ENCODE measurements at places on chromosomes 16 and 17.

- DNase-seq, result no peak
Observed at GRCh38 chr17:77456951-77457548, 316.3 kb downstream of the SEC14L1 start.

GRCh38 chr17:45123930-45124796, 8.2 kb downstream of the PLCD3 start:
- DNase-seq, result peak; percentile 86

- peak; percentile 68 for DNase-seq
Observed at GRCh38 chr17:1493291-1493980, 950 bp upstream of the MYO1C start.

DNA sequence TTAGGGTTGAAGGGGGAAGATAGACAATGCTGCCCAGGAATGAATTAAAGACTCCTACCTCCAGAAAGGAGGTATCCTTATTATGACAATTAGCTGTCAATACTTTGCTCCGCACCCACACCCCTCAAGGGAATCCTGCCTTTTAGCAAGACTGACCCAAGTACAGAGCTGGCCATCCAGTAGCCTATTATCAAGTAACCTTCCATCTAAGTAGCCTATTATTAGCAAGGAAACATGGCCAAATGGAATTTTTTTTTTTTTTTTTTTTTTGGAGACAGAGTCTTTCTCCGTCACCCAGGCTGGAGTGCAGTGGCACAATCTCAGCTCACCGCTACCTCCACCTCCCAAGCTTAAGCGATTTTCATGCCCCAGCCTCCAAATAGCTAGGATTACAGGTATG, 161.3 kb downstream of the PMP22 start:
- DNase-seq, result no peak

GRCh38 chr17:53626286-53626685, 196.4 kb upstream of the KIF2B start:
- no peak for DNase-seq

DNA sequence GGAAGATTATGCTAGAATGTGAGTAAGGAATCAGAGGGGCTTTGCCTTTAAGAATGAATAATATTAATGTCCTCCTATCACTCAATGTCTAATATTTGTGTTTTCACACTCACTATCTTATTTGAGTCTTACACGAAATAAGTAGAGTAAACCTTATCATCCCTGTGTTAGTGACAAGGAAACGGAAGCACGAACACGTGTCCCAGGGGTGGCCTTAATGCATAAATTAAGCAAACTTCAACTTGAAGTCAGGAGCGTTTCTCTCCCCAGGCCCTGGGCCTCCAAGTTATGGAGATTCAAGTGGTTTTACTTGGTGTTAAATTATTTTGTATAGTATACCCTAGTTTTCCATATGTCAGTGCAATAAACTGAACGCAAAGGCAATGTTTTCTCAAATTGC, 96.0 kb downstream of the WDR59 start:
- DNase-seq, result no peak

DNA sequence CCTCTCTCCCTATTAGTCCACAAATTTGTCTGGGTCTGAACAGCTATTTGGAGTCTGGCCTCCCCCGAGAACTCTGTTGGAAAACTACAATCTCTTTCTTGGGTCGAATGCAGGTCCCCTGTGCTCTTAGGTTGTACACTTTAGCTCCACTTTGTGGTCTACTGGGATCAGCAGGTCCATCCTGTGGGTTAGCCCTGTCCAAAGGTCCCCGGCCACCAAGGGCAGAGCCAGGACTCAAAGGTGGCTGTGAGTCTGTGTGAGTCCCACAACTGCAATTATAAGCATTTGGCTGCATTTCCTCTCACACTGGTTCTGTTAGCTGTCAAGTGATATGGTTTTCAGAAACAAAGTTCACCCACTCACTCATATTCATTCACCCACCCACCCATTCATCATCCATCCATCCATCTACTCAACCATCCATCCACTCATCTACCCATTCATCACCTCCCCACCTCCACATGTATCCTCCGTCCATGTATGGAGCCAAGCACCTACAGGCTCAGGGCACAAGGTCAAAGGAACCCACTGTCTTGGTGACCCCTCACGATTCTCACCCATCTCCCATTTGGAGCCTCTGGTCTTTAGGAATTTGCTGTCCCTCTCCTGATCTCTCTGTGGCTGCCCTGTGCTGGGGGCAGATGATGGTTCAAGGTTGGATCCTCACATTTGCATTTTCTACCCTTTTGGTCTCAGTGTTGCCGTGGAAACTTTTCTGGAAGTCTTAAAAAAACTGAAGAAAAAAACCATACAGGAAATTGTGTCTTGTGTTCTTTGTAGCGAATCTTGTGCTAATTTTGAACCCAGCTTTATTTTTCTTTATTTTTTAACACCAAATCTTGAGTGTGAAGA, 45.8 kb downstream of the IRF8 start:
- no peak for DNase-seq

DNA sequence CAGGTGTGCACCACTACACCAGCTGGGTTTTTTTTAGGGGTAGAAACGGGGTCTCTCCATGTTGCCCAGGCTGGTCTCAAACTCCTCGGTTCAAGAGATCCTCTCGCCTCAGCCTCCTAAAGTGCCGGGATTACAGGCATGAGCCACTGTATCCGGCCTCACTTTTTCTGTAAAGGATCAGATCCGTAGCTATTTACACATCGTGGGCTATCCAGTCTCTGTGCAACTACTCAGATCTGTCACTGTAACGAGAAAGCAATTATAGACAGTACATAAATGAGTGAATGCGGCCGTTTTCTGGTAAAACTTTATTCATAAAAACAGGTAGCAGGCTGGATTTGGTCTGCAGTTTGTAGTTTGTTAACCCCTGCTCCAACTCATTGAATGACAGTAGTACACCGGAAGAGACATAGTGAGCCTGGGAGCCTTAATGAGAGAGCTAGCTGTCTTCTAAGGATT, 44.5 kb downstream of the VMP1 start:
- DNase-seq, result no peak

Measured in left colon (tissue), 2 donors.